ENCODE measurements at places on chromosomes 5 and 9. TPM values are rescaled to one million over a fixed set of nuclear protein-coding genes. Genes with fewer than 3 reads are reported as not detected.

DNA sequence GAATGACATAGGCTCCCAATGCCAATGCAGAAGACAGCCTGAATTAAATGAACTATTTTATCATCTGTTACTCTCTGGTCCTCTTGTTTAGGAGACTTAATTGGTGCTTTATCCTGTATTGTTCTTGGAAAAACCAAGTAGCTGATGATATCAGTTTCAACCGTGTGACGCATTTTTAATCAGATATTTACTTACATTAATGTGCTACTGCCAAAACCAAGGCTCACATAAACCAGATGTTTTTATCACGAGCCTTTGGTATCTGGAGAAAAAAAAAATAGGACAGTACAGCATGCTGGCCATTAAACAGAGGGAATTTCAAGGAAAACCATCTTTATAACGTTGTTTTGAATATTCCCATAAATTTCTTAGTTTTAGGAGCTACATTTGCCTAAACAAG lies 90.1 kb downstream of the ICE1 start:
- no peak for DNase-seq

DNA sequence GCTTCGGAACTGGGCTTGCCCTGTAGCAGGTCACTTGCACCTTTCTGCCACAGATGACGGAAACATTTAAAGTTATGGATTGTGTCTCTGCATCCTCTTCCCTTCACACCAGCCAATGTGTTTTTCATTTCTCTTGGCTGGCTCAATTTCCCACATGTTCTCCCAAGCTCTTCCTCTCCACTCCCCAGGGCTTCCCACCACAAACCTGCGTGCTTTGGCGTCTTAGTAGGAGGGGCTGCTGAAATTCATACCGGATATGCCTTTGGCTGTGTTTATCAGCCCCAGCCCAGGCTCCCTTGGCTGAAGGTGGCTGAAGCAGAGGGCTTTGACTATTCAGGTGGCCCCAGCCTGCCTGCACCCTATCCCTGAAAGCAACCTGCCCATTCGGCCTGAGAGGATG lies 32.1 kb downstream of the ADRB2 start:
- DNase-seq = no peak

- DNase-seq = peak; percentile 30
These were observed 31.9 kb upstream of the C5orf58 start for GRCh38 chr5:170200876-170201275.

DNA sequence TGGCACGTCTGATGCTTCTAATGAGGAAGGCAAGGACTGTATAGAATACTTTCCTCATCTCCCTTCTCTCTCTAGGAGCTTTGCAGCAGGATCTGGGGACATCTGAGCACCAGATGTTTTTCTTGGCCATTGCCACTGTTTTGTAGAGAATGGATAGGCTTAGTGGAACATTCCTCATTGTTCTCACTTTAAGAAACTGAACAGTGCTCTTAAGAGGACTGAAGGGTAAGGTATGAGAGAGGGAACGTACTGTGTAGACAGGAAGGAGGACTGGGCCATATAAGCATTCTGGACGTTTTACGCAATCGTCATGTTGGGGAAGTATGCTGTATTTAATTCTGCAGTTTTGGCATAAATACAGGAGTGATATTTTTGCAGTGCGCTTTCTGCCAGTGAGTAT lies 70.6 kb downstream of the SMARCA2 start:
- DNase-seq = no peak

DNA sequence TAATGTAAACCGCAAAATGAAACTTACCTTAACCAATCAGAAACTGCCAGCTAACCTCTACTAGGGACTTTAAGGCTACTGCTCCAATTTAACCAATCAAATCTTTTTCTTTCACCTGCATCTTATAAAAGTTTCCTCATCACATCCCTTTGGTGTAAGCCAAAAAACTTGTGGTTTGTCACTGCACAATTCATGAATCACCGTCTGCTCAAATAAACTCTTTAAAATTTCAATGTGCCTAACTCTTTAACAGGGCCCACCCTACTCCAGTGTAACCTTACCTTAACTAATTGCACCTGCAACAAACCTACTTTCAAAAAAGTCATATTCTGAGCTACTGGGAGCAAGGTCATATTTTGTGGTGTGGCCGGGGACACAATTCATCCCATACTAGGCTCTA lies 172.2 kb upstream of the GRAMD2B start:
- no peak for DNase-seq

- no peak for DNase-seq
These were observed 339.7 kb downstream of the NTRK2 start for GRCh38 chr9:85009251-85009650.

- no peak for DNase-seq
These were observed 103.1 kb upstream of the SMC2 start for GRCh38 chr9:103991001-103991400.

DNA sequence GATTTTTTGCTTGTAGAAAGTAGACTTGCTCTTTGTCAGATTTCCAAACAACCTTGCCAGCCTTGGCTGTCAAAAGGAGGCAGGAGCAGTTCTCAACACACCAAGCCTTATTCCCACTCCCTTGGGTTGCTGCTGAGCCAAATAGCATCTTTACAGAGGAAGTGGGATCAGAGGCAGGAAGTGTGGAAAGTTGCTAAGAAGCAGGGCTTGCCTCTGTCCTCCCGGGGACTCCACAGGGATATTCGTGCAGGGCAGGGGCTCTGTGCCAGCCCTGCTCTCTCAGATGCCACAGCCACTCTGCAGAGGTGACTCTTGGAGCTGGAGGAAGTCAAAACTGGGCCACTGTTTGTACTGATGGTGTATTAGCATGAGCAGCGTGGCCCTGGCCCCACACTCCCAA lies 24.3 kb downstream of the PTPDC1 start:
- DNase-seq = no peak

- DNase-seq = no peak
These were observed 348.9 kb downstream of the ARHGEF28 start for GRCh38 chr5:73974871-73975360.

- DNase-seq = no peak
These were observed 110.1 kb downstream of the SLIT3 start for GRCh38 chr5:169190849-169191248.

GRCh38 chr9:93329629-93330280 lies 121.7 kb upstream of the FAM120A start:
- DNase-seq = no peak

DNA sequence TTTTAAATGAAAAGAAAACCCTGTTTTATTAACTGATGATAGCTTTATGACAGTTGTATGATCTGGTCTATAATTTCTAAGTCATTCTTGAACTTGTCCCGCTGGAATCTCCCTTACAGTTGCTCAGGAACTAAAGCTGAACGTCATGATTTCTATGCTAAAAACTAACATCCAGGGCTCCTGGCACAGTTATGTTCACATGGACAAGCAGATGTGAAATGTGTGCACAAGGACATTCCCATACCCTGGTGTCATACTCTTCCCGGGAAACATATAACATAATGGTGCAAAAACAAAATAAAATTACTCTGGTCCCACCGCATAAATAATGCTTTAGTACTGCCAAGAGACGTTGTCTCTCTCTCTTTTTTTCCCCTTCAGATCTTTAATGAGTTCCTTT lies 134.9 kb downstream of the PRDM6 start:
- no peak for DNase-seq

GRCh38 chr9:6787793-6788161 lies 30.0 kb downstream of the KDM4C start:
- DNase-seq = no peak

Gene GIN1
- 4.9 TPM for total RNA-seq

Gene GRAMD2B
- total RNA-seq = 11.2 TPM

Gene CNTNAP3B
- total RNA-seq = 2.3 TPM

Gene FBN2
- total RNA-seq = 11.8 TPM
